MCF 10A (cell line): ENCODE measurements at places on chromosomes 7 and 10. TPM values are rescaled to one million over a fixed set of nuclear protein-coding genes. Genes with fewer than 3 reads are reported as not detected.

The SFTPA1 gene
- not detected in 2 replicates for total RNA-seq

The GNG11 gene
- 3.9 and 4.6 TPM in 2 replicates for total RNA-seq

The SPACDR gene
- total RNA-seq: 0.49 and 0.74 TPM in 2 replicates

The SPDYE11 gene
- total RNA-seq: not detected in 2 replicates

The KCND2 gene
- not detected in 2 replicates for total RNA-seq

The IFIT1 gene
- total RNA-seq: 0.17 and 0.26 TPM in 2 replicates

The BET1 gene
- 54.4 and 72.7 TPM in 2 replicates for total RNA-seq

The UCN3 gene
- not detected in 2 replicates for total RNA-seq

The KIF11 gene
- total RNA-seq: 21.3 and 27.3 TPM in 2 replicates

The CARD11 gene
- not detected in 2 replicates for total RNA-seq

The ABCC2 gene
- total RNA-seq: 6.3 and 7.4 TPM in 2 replicates

The FAM25A gene
- not detected in 2 replicates for total RNA-seq

The CYP26A1 gene
- not detected in 2 replicates for total RNA-seq

The PBLD gene
- 5.6 and 5.7 TPM in 2 replicates for total RNA-seq

The NPFFR1 gene
- total RNA-seq: not detected in 2 replicates

The ITGA8 gene
- not detected in 2 replicates for total RNA-seq

The SKIDA1 gene
- total RNA-seq: 0.56 and 1.2 TPM in 2 replicates

The ATP6V1F gene
- 125 and 152 TPM in 2 replicates for total RNA-seq

The SLC39A12 gene
- total RNA-seq: not detected in 2 replicates

The HILPDA gene
- 6.2 and 8.3 TPM in 2 replicates for total RNA-seq

The LIPJ gene
- total RNA-seq: not detected in 2 replicates

The MARVELD1 gene
- total RNA-seq: 51.0 and 54.9 TPM in 2 replicates

The HECW1 gene
- 0.27 TPM in 1 of 2 replicates, not detected in the other for total RNA-seq

The ACSL5 gene
- total RNA-seq: 0.12 and 0.68 TPM in 2 replicates

The INA gene
- not detected in 2 replicates for total RNA-seq

The NUDT5 gene
- 77.7 and 84.2 TPM in 2 replicates for total RNA-seq

The PHYHIPL gene
- not detected in 2 replicates for total RNA-seq

The CALHM3 gene
- not detected in 2 replicates for total RNA-seq

The MRLN gene
- total RNA-seq: not detected in 2 replicates

The UPK3B gene
- total RNA-seq: 1.0 and 1.1 TPM in 2 replicates

The NUP42 gene
- 41.3 and 42.0 TPM in 2 replicates for total RNA-seq

The ITIH5 gene
- not detected in 2 replicates for total RNA-seq

The DYDC2 gene
- total RNA-seq: not detected in 2 replicates

The UMAD1 gene
- total RNA-seq: 7.1 and 11.1 TPM in 2 replicates

The MMP21 gene
- total RNA-seq: not detected in 2 replicates

The FAM131B gene
- 0.19 and 0.25 TPM in 2 replicates for total RNA-seq

The PTPRZ1 gene
- total RNA-seq: 9.8 and 11.1 TPM in 2 replicates

The NCF1 gene
- total RNA-seq: not detected in 2 replicates
